ENCODE measurements at places on chromosomes 6 and 20.

DNA sequence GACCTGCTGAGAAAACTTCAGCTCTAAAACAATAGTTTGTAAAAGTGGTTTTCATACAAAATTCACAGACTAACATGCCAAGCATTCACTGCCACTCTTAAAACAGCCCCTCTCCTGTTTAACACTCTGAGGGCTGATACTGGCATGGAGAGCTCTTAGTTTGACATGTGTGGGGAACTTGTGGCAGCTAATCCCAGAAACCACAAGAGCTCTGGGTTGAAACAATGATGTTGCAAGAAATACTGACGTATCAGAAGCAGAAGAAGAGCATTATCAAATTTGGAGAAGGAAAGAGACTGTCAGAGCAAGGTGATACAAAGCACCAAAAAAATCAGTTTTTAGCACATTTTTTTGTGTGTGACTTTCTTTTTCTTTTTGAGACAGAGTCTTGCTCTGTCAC is 5.1 kb downstream of the BEND3 start:
- DNase-seq = no peak

DNA sequence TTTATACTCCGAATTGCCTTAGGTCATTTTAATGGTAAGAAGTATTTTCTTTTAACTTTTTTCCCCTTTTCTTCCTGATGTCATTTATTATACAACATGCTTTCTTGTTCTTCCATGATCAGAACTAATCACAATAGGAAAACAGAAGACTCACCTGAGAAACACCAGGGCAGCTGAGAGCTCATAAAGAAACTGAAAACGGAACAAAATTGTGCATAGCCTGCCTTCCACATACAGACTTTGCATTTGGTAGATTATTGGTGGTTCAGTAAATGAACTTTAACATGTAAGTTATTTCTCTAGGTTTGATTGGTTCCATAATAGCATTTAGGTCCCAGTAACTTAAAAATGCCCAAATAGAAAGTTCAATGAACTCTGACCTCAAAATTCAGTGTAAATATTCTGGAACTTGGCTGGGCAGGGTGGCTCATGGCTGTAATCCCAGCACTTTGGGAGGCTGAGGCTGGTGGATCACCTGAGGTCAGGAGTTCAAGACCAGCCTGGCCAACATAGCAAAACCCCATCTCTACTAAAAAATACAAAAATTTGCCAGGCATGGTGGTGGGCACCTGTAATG is 161.1 kb upstream of the DTNBP1 start:
- DNase-seq = no peak

DNA sequence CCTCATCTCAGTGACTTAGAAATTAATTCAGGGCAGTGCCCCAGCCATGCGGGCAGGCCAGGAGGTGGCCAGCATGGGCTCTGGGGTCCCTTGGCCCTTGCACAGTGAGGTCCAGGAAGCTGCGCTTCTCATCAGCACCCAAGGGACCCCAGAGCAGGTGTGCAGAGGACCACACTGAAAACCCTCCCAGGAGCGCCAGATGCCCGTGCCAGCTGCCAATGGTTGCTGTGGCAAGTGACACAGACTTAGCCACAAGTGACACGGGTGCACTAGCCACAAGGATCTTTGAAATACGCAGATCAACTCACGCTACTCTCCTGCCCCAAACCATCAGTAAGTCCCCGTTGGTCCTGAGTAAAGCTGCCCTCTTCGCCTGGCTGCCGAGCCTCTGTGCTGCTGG is 88.1 kb downstream of the ERMARD start:
- no peak for DNase-seq

DNA sequence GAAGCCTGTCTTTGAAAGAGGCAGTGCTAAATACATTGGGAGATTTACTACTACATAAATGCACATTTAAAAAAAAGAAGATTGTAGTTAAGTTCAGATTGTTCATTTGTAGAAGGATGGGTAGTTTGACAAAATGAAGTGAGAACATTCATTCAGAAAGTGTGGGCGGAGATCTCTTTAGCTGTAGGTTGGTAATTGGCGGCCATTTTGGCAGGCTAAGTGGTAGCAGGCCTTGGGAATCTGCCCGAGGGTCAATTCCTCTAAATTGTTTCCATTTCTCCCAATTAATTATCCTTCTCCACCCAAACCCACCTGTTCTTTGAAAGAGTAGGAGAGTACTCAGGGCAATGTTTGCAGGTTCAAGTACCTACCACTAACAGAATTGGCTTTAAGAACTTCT is 17.9 kb downstream of the SOX4 start:
- no peak for DNase-seq

- DNase-seq = no peak
Observed at GRCh38 chr6:37838219-37838921, 18.8 kb downstream of the ZFAND3 start.

- DNase-seq = no peak
Observed at GRCh38 chr6:34412016-34412415, 13.9 kb downstream of the RPS10 start.

GRCh38 chr20:25316506-25317190 is 68.8 kb downstream of the PYGB start:
- no peak for DNase-seq

- no peak for DNase-seq
Observed at GRCh38 chr6:132270726-132271402, 130.4 kb downstream of the MOXD1 start.

GRCh38 chr6:47242483-47243386 is 67.0 kb downstream of the TNFRSF21 start:
- DNase-seq = peak; percentile 67

DNA sequence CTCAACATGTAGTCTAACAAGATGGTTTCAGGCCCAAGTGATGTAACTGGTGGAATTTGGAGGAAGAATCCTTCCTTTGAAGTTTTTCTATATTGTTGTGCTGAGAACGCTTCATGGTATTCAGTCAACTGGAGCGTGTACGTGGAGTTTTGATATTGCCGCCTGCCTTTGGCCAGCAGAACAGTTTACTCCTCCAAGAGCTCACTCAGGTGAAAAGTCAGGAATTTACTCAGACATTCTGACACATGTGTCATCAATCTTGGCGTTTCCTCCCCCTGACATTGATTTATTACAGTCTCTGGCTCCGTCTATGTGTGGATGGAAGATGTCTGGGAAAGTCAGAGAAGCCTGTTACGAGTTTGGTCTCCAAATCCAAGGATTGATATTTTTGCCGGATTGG is 19.0 kb upstream of the TGM2 start:
- DNase-seq = no peak

- DNase-seq = no peak
Observed at GRCh38 chr6:167678102-167679101, 148.3 kb upstream of the AFDN start.

GRCh38 chr6:75149240-75149639 is 56.6 kb downstream of the COL12A1 start:
- no peak for DNase-seq

DNA sequence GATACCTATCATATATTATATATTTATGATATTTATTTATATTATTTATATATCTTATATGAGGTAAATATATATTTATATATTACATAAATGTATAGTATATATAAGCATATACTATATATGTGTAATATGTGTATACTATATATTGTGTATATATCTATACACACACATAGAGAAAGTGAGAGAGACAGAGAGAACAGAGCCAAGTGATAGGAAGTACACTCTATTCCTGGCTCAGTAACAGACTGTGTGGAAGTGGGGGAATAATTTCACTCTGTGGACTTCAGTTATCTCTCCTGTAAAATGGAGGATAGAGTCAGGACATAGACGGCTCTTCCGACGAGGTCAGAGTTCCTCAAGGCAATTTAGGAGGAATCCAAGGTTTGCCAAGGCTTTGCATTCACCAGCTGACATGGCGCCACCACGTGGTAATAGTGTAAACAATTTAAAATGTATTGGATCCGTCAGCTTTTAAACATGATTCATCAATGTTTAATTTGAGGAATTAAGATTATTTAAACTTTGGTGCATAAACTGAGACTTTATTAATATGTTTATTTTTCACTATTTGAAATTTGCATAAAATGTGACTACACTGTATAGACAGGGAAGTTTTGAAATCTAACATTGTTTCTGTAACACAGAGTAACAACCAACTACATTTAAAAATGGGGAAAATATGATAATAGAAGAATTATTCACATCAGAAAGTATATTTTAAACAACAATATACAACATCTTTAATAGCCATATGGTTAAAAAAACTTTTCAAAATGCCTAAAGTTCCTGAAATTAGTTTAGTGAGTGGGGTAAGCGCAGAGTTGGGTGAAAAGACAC is 75.4 kb upstream of the TMEM244 start:
- peak; percentile 35 for DNase-seq

DNA sequence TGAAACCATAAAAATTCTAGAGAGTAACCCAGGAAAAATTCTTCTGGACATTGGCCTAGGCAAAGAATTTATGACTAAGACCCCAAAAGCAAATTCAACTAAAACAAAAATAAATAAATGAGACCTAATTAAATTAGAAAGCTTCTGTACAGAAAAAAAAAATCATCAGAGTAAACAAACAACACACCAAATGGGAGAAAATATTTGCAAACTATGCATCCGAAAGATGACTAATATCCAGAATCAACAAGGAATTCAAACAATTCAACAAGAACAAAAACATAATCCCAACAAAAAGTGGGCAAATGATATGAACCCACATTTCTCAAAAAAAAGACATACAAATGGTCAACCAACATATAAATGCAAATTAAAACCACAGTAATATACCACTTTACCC is 242.6 kb upstream of the CDYL start:
- DNase-seq = no peak

GRCh38 chr6:137861550-137862337 is 5.3 kb upstream of the TNFAIP3 start:
- no peak for DNase-seq

DNA sequence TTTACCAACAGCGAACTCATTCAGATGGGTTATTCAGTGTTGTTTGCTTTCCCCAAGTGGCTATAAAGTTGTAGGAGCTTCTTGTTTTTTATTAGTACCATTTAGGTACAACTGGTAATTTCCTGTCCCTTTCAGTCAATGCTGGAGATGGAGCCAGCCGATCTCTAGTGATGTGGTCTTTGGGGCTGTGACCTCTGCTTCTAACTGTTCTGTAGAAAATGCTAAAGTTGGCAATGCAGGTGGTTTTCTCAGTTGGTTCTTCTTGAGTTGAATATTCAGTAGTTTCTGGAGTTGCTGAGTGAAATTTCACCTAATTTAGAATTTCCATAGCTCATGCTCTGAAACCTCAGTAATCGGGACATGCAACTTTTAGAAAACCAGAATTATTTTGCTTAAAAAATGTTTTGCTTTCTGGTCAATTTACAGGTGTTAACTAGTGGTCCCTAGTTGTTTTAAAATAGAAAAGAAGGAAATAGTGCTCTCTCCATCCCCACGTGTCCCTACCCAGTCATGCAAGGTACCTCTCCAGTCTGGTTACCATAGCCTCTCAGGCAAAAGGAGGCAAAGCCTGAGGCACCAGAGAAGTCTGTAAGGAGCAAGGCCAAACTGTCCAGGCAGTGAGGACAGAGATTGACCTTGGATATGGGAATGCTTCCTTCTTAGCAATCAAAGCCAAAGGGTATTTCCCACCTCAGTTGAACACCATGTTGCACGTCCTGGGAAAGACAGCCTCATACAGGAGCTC is 27.3 kb upstream of the GABRR1 start:
- no peak for DNase-seq

GRCh38 chr20:37636977-37637376 is 56.9 kb upstream of the CTNNBL1 start:
- DNase-seq = no peak

GRCh38 chr6:139161169-139161568 is 26.3 kb downstream of the HECA start:
- peak; percentile 68 for DNase-seq

- no peak for DNase-seq
Observed at GRCh38 chr6:12401200-12401599, 111.0 kb downstream of the EDN1 start.

DNA sequence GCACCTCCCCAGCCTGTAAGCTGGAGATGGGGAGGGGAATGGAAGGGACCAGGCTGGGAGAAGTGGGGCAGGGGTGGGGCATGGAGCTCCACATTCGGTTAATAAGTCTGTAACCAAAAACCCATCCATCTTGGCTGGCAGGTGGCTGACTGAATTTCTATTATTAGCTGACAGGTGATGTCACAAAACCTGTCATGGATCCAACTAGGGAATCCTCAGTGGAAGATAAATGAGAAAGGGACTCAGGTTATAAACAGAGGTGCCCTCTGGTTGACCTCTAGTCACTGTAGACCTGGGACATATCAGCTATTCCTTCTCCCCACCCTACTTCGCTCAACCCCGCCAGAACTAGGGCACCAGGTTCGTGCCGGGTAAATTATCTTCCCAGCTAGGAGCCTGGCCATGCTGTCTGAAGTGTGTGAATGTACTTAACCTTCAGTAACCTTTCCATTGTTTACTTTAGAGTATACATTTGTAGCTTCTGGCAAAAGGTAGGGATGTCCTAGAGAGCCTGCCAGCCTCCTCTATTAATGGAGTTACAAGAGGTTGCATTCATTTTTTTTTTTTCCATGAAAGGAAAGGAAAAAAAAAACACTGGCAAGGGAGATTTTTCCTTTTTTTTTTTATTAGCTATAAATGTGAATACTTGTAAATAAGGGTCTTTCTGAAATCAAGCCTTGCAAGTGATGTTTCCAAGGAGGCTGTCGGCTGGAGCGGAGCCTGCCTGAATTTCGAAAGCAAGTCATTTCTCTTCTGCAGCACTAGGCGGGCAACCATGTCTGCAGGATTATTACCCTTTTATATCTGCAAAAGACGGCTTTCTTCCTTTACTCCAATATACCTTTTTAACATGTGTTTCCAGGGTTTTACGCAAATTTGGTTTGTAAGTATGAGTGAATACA is 135.9 kb downstream of the TMEM242 start:
- DNase-seq = no peak

GRCh38 chr6:11732036-11732631 is 46.5 kb downstream of the ADTRP start:
- peak; percentile 73 for DNase-seq

GRCh38 chr20:59032023-59032712 is at the start of gene ATP5F1E:
Gene ATP5F1E (minus strand): TSS chr20:59032335. CDS start chr20:59032251, 84 bp downstream.
- peak; percentile 97 for DNase-seq

Measured in activated T-cell treated with anti-CD3 and anti-CD28 coated beads, Interleukin-2, amount 50 U/mL, for 72 hours (primary cell).